Activated CD4-positive, alpha-beta T cell treated with anti-CD3 and anti-CD28 coated beads, Interleukin-2, amount 50 U/mL, for 24 hours (primary cell): ENCODE measurements at places on chromosomes 16 and 17.
A peak's percentile ranks its signal among the peaks of the same experiment; 100 is the strongest.

DNA sequence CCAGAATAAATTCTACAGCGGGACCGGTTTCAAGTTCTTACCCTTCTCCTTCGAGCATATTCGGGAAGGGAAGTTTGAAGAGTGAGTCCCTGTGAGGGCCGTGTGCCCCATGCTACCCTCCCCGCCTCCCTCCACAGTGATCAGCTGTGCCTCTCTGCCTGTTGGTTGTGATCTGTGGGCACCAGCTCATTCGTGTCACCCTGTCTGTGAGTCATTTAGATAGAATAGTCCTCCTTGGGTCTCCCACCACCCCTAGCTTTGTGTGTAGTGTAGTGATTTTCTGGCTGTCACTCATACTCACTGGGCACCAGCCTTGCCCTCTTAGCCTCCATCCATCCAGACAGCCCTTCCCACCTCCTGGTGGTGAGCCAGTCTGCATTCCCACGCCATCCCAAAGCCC, 15.0 kb upstream of the NAGLU start:
- DNase-seq: no peak

DNA sequence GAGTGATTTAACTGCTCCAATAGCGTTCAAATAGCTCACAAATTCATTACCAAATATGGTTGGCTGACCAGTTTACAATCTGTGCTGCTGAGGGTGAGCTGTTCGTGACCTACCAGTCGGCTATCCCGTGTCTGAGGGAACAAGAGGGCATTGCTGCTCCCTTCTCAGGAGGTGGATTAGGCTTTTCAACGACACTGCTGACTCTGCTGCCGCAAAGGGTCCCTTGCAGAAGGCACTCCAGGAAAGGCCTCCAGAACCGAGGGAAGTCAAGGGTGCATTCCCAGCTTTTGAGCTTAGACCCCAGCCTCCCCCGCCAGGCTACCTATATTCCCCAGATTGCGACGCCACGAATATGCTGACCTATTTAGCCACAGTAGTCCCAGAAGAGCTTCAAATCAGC, 32.3 kb downstream of the GJC1 start:
- no peak for DNase-seq

GRCh38 chr16:27205423-27206065, 2.2 kb downstream of the KDM8 start:
- no peak for DNase-seq

DNA sequence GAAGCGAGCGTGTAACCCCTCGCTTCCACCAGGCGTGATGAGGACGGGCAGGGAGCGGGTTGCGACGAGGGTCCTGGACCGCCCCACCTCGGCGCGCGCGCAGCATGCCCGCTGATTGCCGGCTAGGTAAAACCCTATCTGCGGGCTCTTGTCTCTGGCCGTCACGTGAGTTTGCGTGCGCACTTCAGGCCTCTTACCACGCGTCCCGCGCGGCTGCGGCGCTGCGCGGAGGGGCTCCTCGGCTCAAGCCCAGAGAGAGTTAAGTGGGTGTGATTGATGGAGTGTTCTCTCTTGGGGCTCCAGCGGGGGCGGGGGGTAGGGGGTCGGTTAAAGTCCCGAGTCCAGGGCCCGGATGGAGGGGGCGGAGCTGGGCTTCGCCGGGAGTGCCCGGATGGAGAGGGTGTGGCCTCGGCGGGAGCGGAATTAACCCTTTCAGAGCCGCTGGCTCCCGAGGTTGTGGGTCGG, 7.9 kb downstream of the KDM6B start:
- DNase-seq: peak; percentile 83

GRCh38 chr16:8720967-8721308, 46.5 kb downstream of the ABAT start:
- DNase-seq: no peak
